ENCODE measurements at places on chromosomes 3 and 15. TPM values are rescaled to one million over a fixed set of nuclear protein-coding genes. Genes with fewer than 3 reads are reported as not detected.

The SQOR gene
- 50.6 TPM for total RNA-seq

The ATP2B2 gene
- total RNA-seq: 1.4 TPM

The PLXND1 gene
- total RNA-seq: 108 TPM

The DAZL gene
- 2.9 TPM for total RNA-seq

The MAP6D1 gene
- total RNA-seq: 5.8 TPM

The FAM81A gene
- 4.3 TPM for total RNA-seq

The EPHA3 gene
- 5.5 TPM for total RNA-seq

The PAK2 gene
- 18.1 TPM for total RNA-seq

The KNG1 gene
- total RNA-seq: 1.4 TPM

The ANKUB1 gene
- total RNA-seq: 40.9 TPM
